T47D (cell line): ENCODE measurements at places on chromosomes 1 and 21.
A peak's percentile ranks its signal among the peaks of the same experiment; 100 is the strongest.

DNA sequence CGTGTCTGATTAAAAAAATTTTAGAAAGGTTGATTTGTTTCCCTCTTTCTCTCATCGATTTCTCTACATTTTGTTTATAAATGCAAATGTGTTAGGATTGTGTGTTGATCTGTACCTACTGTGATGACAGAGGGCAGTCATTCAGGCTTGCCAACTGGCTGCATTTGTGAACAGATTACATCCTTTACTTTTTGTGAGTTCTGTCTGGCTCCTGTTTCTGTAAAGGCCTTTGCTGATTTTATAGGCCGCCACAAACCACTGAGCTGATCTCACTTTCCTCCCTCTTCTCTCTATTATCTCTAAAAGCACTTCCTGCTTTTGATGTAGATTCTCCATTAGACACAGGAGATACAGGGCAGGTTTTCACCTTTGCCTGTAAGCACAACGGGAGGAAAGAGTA, 106.8 kb downstream of the ESRRG start:
- no peak for DNase-seq

- DNase-seq: no peak
Measured at GRCh38 chr1:112997781-112998180, 41.8 kb upstream of the SLC16A1 start.

DNA sequence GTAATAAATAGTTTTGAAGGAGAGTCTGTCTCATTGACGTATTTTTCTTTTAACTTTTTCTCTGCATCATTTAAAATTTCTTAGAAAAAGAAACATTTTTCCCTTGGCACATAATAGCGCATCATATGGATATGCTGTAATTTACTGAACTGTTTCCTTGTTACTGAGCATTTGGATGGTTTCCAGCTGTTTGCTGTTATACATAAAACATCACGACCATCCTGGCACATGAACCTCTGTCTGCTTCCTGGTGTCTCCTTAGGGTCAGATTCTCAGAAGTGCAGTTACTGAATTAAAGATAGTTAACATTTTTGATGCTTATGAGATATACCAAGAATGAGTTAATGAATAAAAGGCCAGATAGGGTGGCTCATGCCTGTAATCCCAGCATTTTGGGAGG, 67.2 kb downstream of the BACE2 start:
- no peak for DNase-seq

DNA sequence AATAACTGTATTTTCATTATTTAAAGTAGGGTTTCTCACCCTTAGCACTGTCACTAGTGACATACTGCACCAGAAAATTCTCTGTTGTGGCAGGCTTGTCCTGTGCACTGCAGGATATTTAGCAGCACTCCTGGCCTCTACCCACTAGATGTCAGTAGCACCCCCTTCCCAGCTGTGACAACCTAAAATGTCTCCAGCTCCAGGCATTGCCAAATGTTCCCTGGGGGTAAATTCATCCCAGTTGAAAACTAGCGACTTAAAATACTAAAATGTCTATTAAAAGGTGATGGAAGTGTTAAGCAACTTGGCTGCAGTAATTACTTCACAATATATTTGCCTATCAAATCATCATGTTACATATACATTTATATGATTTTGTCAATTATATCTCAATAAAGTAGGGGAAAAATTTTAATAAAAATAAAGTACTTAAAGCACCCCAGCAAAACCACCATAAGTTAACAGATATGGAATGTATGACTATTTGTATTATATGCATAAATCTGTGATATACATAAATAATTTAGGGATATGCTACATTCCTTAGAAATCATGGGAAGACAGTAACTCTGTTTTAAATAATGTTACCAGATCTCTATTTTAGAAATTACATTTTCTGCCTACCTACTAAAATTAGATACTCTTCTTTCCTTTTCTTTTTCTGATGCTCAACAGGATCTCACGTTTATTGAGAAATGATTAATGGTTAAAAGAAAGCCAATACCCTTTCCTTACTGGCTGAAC, 74.6 kb downstream of the ARID4B start:
- no peak for DNase-seq

DNA sequence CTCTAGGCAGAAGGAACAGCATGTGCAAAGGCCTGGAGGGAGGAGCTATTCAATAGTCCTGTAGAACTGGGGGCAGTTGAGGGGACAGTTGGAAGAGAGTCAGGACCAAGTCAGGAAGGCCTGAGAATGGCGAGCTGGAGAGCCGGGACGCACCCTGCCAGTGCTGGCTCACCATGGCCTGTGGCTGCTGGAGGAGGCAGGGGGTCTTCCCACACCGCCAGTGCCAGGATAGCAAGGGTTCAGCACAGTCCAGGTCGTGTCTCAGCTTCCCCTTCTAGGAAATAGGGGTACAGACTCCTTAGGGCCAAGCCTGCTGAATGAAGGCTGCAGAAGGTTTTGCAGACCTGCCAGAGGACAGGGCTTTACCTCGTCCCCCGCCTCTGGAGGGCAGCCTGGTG, 7.3 kb downstream of the PODN start:
- DNase-seq: no peak

GRCh38 chr1:118993700-118994026, 5.5 kb upstream of the TBX15 start:
- DNase-seq: no peak

DNA sequence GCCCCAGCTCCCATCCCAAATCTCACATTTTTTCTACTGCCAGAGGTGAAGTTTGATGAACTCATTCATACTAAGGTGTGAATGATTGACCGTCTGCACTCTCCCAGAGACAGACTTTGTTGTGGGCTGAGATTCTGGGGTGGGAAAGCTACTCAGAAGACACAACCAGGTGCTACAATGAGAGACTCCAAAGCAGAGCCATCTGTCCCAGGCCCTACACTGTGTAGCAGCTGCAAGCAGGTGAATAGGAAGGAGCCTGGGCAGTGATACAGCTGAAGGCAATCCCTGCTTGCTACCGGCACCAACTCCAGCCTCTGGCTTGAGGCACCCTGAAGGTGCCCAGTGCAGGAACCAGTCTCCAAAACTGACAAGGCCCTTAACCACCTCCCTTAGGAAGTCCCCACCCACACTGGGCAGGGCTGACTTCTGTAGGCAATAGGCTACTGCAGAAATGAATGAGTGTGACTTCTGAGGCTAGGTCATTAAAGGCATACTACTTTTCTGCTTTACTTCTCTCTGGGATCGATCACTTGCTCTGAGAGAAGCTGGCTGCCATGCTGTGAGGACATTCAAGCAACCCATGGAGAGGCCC, 79.7 kb upstream of the RUNX3 start:
- no peak for DNase-seq

GRCh38 chr21:29195981-29196669, 65.7 kb downstream of the MAP3K7CL start:
- peak; percentile 9 for DNase-seq

- DNase-seq: no peak
Measured at GRCh38 chr21:44609193-44609592, 2.7 kb upstream of the KRTAP10-8 start.

- no peak for DNase-seq
Measured at GRCh38 chr1:68051475-68051874, 1.0 kb upstream of the DIRAS3 start.

DNA sequence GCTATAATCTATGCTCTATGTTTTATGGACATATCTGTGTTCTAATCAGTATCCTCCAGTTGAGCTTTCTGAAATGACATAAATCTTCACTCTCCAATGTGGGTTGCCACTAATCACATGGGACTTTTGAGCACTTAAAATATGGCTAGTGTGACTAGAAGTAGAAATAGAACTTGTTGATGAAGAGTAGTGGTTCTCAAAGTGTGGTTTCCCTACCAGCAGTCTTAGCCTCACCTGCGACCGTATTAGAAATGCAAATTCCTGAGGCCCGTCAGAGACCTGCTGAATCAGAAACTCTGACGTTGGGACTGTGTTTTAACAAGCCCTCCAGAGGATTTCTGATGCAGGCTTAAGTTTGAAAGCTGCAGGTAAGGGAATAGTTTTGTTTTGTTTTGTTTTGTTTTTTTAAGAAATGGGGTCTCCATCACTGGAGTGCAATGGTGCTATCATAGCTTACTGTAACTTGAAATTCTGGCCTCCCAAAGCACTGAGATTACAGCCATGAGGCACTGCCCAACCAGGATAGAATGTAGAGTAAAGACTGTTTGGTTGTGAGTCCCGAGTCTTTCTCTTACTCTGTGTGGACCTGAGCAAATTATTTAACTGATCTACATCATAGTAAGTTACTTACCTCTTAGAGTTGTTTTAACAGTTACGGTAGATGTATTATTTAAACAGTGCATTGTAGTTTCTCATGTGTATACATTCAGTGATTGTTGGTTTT, 21.7 kb downstream of the GLRX2 start:
- no peak for DNase-seq

DNA sequence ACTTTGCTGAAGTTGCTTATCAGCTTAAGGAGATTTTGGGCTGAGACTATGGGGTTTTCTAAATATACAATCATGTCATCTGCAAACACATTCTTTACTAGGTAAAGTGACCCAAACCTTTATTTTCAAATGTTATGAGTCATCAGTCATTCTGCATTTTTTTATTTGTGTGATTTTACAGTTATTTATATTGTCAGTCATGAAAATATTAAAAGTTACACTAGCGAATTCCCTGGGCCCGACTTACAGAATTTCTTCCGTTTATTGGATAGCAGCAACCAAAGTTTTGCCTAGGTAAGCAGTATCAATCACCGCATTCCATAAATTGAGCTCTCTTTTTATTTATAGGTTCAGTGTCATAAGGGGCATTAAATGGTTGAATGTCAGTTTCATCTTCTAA, 13.8 kb downstream of the OR2M5 start:
- DNase-seq: no peak

- DNase-seq: no peak
Measured at GRCh38 chr21:19034560-19034959, 631.0 kb upstream of the TMPRSS15 start.

- peak; percentile 65 for DNase-seq
Measured at GRCh38 chr1:22452481-22452957, 868 bp downstream of the ZBTB40 start.

DNA sequence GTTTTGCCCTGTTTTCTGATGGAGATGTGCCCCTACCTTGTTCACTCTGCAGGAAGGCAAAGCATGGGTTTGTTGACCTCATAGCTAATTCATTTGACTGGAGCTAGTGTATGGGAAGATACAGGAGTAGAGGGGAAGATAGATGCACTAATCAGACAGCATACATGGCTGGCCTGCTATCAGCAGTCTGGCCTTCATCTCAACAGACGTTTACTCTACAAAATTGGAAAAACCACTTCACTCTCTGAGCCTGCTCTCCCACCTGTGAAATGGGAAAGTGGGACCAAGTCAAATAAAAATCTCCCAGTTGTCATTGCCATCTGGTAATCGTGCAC, 235.2 kb upstream of the RAB4A start:
- DNase-seq: no peak

DNA sequence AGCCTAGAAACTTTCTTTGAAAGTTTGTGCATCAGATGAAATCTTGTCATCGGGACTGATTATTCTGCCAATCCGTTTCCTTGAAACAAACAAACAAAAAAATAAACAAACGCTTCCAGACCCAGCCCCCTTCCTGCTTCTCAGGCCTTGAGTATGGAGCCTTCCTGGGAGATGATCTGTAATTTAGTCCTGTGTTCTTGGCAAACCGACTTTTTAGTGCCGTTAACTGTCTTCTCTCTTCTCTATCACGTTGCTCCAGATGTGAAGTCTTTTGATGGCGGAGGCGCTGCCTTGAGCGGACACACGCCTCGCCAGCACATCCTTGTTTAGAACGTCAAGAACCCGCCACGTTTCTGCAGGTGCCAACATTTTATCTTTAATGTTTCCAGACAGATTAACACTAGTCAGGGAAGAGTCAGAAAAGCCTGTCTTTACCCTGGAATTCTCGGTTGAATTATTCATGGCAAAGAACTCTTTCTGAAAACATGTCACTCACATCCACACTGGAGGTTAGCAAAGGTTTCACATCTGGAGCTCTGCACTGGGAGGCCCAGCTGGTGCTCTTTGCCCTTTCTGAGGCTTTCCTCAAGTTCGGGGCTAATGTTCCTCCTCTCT, 265.7 kb upstream of the C1orf174 start:
- no peak for DNase-seq

GRCh38 chr1:43358121-43358745, 548 bp upstream of the CDC20 start:
- DNase-seq: peak; percentile 45

- no peak for DNase-seq
Measured at GRCh38 chr1:232382671-232383070, 247.3 kb downstream of the SIPA1L2 start.

DNA sequence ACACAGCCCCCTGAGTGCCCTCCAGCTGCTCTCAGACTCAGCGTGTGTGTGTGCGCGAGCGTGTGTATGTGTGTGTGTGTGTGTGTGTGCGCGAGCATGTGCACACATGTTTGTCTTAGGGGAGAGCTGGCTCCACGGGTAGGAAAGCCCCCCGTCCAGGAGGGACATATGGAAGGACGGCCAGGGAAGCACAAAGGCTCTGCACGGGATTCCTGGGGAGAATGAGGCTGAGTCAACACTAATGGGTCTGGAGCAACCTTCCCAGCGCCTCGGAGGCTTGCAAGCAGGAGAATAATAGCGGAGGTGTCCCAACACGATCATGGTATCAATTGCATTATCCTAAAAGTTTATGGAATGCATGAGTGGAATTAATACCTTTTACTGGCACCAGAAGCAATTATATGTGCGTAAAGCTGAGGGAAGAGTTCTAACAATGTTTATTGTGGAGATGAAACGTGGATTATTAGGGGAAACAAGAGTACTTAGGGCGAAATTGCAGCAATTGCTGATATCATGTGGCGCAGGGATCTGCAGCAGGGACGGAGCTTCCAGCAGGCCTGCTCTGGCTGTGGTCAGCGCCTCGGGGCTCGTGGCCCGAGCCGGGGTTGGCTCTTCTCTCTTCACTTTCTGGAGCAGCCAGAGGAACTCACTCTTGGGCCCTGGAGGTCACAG, 40.3 kb upstream of the CCDC27 start:
- DNase-seq: no peak

GRCh38 chr1:224539971-224540370, 76.1 kb upstream of the CNIH3 start:
- DNase-seq: no peak

DNA sequence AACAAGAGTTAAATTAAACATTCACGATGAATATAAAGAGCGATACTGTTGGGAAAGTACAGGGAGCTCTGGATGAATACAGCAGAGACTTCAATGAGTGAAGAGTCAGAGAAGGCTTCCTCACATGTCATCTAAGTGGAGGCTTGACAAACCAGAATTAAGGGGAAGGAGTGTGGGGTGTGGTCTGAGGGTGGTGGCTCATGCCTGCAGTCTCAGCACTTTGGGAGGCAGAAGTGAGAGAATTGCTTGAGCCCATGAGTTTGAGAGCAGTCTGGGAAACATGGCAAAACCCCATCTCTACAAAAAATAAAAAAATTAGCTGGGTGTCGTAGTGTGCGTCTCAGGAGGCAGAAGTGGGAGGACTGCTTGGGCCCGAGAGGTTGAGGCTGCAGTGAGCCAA, 8.7 kb downstream of the SDHB start:
- DNase-seq: no peak

GRCh38 chr1:156400191-156400935, 31.4 kb downstream of the RHBG start:
- DNase-seq: no peak

GRCh38 chr1:3590139-3590763, 21.1 kb downstream of the MEGF6 start:
- no peak for DNase-seq
